ENCODE measurements at places on chromosomes 4 and X.
A peak's percentile ranks its signal among the peaks of the same experiment; 100 is the strongest.

DNA sequence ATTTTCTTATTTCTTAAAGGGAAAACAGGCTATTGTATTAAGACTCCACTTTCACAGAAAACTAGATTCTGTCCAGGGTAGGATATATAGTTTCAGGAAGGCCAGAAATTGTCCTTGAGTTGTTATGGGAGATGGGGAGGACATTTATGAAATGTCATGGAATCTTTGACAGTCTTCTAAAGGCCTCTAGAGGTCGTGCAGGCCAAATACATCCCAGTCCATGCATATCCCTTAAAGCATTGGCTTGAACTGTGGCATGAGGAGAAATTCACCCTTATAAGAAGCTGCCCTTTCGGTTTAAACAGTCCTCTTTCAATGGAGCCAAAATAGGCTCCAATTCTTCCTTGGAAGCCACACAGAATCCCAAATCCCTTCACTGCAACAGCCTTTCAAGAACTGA, 183.6 kb upstream of the NOCT start:
- DNase-seq, result no peak

DNA sequence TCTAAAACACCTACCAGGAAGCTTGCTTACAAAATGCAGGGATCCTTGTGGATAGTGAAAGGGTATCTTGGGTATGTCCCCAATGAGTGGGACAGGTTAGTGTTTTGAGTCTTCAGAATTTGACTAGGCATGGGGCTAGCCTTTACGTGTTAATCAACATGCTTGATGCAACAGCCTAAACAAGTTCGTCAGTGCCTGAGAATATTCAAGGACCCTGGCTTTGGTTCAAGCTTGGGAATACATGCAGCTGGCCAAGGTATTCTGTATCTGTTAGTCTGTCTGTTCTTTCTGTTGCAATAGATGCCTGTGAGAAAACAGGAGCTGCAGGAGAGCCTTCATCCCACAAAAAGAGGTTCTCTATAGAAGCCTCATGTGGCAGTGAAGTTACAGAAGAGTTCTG, 149.5 kb downstream of the CCNG2 start:
- no peak for DNase-seq

DNA sequence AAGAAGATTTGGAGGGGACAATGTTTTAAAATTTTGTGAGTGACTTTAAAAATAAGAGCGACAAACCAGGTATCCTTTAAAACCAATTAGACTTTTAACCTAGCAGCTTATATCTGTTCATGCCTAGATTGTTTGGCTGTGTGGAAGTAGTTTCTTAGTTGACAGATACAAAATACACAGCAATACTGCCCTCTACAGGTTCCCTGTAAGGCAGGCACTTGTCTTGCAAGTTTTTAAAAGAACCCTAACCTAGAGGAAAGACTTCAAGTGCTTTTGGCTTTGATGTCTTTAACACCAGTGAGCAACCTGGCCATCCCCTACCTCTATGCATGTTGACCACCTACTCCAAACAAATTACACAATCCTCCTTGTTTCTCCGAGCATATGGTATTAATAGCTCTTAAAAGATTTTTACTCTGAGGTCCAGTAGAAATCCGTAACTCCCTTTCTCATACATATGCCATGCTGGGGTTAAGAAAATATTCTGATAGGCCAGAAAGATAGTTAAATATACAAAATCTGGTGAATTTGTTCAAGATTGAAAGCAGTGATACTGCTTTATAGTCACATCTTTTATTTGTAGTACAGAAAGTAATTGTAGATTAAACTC, 273.0 kb downstream of the ARHGAP24 start:
- DNase-seq, result no peak

DNA sequence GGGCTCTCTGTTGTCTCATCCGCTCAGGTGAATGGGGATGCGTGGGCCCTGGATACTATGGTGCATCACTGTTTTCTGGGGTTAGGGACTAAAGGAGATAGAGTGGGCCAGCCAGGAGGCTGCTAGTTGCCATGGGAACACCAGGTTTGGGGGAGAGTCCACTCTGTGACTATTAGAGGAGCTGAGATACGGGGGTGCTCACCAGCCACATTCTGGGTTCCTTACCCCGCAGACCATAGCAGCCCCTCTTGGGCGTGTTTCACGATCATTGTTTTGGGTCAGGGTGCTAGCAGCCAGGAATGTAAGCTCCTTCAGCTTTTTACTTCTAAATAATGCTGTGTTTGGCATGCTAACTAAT, 4.6 kb downstream of the EFNB1 start:
- DNase-seq, result no peak

GRCh38 chr4:14926368-14926767, 75.9 kb upstream of the CPEB2 start:
- no peak for DNase-seq

- DNase-seq, result no peak
Observed at GRCh38 chr4:187010052-187010451, 286.4 kb upstream of the FAT1 start.

DNA sequence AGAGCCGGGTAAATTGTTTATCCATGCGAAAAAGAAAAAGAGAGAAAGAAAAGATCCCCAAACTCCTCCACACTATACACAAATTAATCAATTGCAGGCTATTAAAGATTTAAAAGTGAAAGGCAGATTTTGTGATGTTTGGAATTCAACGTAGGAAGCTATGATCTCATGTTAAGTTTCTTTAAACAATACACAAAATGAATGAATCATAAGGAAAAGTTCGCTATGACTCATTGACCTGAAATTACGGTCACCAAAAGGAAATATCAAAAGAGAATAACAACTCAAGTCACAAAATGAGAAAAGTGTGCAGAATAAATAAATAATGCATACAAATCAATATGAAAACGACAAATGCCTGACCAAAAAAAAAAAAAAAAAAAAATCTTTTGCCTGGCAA, 28.6 kb downstream of the CLNK start:
- no peak for DNase-seq

GRCh38 chr4:101515099-101515498, 167.8 kb upstream of the PPP3CA start:
- DNase-seq, result no peak

GRCh38 chr4:175509320-175509719, 302.7 kb downstream of the GPM6A start:
- DNase-seq, result no peak

DNA sequence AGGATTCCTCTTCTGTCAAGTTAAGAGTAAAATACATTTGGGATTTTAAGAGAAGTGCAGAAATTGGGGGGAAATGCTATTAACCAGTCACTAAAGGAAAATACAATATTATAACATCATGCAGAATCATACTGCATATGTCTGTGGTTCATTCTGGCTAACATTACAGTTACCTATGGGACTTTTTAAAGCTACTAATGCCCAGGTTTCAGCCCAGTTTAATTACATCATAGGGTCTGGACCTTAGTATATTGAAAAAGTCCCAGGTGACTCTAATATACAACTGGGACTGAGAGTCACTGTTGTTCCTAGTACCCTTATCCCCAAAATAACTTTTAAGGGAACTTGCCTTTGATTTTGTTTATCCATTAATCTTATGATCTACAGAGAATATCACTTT, 10.0 kb downstream of the ABCE1 start:
- DNase-seq, result no peak

GRCh38 chrX:55163171-55163570, 57.0 kb upstream of the PAGE5 start:
- DNase-seq, result no peak

- no peak for DNase-seq
Observed at GRCh38 chr4:52996261-52997131, 134.4 kb downstream of the RASL11B start.

GRCh38 chr4:137502339-137503129, 29.8 kb downstream of the PCDH18 start:
- no peak for DNase-seq

DNA sequence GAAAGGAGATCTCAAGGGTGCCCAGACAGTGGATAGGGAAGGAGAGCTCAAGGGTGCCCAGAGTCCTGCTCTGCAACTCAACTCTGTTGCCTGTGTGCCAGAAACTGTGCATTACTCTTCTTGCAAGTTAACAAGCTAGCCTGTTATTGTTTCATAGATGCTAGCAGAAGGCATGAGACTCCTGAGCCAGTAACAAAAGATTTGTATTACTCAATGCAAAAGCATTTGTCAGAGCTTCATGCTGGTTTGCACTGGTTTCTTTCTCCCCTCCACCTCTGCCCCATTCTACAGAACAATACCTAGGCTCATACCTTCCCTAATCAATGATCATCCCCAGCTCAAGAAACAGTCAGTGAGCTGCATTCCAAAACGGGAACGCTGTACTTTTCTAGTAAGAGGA, 124.5 kb upstream of the NEIL3 start:
- no peak for DNase-seq

- DNase-seq, result peak; percentile 1
Observed at GRCh38 chrX:119004920-119005524, 30.6 kb downstream of the LONRF3 start.

Measured in stimulated activated CD4-positive, alpha-beta T cell treated with anti-CD3 and anti-CD28 coated beads, TNF-alpha, amount 100 ng/mL, for 24 hours (primary cell).